Foreskin melanocyte (primary cell): ENCODE measurements at places on chromosomes 5 and 9.

GRCh38 chr5:56552612-56553268 lies 262.6 kb upstream of the MAP3K1 start:
- DNase-seq, result no peak

DNA sequence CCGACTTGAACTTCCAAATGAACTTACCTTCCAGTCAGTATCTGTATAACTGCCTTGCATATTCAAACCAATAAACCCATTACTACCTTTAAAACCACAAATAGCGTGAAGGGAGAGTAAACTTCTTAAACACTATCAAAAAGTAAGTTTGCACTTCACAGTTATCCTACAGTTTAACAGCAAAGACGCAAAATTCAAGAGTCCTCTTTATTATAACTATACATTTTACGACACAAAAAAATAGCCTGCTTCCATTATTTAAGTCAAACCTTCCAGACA lies 1.8 kb downstream of the PTBP3 start:
- DNase-seq, result peak; percentile 25

DNA sequence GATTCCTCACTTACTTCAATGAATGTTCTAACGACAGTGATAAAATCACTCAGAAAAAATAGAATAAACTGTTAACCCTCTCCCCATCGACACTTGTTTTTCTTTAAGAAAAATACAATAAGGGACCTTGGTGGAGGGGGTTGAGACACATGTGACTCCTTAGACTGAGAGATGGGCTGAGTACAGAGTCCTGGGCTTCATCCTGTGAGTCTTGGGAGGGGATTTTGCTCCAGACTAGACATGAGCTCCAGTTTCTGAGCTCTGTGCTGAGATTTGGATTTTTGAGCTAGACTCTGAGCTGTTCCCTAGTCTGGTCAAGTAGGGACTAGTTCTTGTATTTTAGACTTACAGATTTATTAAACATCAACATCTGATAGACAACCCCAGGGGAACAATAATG lies 241.5 kb upstream of the MVB12B start:
- DNase-seq, result no peak

- DNase-seq, result no peak
Observed at GRCh38 chr5:95219411-95219810, 65.5 kb downstream of the MCTP1 start.

DNA sequence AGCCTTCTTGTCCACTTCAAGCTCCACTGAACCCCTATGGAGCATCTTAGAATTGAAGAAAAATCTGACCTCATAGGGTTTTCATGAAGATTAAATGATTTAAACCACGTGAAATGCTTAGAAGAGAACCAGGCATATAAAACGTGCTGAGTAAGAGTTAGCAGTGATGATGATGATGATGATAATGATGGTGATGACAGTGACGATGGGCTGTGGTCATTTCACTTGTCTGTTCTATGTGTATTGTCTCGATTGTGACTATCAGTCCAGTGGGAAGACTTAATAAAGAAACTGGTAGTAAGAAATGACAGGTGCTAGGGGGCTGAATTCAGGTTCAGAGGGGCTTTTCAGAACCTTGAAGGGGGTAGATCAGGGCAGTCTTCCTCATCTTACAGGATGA lies 45.1 kb upstream of the CDKN2AIPNL start:
- no peak for DNase-seq

DNA sequence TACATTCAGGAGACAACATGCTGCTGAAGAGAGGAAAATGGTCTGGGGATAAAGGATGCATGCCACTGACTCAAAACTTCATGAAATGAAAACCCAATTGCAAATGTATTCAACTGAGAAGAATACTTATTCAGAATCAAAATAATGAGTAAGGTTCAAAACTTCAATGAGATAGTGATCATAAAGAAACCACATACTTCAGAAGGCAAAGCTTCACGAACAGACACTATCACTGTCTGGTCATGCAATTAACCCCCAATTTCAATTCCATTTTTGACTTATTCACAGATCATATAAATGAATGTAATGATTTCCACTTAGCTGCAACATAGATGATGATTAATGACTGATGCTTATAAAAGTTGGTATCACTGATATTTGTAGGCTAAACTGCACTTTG lies 33.0 kb upstream of the CTNNAL1 start:
- DNase-seq, result no peak

DNA sequence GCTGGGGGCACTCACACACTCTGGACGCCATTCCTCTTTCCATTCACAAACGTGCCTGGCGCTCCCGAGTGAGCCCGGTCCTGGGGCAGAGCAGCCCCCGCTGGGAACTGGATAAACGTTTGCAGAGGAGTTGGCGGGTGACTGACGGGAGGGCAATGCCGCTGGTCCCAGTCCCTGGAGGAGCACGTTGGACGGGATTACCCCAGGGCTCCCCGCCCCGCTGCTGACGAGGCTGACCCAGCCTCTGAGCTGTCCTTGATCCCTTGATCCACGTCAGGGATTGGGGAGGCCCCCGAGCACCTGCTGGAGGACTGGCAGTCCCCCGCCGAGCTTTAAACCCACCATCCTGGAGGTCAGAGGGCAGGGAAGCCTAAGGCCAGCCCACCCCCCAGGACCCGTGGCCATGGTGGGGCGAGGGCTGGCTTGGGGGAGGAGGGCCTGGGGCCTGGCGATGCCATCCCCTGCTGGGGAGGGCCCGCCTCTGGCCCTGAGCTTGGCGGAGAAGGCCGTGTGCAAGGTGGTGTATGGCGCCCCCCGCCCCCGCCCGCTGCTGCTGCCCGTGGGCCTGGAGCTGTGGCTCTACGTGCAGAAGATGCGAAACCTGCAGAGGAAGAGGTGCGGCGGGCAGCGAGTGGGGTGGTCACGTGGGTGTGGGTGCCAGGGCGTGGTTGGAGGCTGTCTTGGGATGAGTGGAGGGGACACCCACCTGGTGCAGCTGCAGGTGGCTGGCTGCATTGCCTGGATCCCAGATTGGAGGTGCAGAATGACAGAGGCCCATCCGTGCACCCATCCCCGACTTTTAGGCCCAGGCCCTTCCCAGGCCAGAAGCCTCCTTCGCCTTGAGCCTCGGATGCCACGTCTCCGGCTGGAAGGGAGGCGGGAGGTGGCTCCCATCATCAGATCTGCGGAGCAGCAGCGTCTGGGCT lies 4.5 kb downstream of the GPSM1 start:
- DNase-seq, result no peak

- DNase-seq, result no peak
Observed at GRCh38 chr5:38069360-38069759, 189.0 kb upstream of the EGFLAM start.

- DNase-seq, result peak; percentile 53
Observed at GRCh38 chr9:115604831-115605483, 487.0 kb upstream of the TNC start.

DNA sequence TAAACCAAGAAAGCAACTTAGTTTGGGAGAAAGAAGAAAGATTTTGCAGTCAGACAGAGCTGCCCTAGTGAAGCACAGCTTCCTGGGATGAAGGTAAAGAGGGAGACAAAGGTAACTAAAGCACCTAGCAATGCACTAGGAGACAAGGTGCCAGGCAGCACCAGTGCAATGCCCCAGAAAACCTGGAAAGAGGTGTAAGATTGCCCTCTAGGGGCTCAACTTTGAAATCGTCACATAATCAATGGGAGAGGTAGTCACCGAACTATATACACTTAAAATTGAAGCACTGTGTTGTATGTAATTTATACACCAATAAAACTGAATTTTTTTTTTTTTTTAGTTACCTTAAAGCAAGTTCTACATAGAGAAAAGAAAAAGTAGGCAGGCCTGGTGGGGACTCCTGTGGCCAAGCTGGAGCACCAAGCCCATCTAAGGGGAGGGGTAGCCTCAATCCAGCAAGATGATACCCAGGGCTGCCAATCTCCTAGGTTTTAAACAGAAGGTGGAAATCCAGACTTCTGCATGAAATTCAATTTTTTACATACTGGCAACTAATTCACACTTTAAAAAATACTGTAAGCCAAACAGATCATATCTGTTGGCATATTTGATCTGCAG lies 48.2 kb downstream of the CDK5RAP2 start:
- no peak for DNase-seq

DNA sequence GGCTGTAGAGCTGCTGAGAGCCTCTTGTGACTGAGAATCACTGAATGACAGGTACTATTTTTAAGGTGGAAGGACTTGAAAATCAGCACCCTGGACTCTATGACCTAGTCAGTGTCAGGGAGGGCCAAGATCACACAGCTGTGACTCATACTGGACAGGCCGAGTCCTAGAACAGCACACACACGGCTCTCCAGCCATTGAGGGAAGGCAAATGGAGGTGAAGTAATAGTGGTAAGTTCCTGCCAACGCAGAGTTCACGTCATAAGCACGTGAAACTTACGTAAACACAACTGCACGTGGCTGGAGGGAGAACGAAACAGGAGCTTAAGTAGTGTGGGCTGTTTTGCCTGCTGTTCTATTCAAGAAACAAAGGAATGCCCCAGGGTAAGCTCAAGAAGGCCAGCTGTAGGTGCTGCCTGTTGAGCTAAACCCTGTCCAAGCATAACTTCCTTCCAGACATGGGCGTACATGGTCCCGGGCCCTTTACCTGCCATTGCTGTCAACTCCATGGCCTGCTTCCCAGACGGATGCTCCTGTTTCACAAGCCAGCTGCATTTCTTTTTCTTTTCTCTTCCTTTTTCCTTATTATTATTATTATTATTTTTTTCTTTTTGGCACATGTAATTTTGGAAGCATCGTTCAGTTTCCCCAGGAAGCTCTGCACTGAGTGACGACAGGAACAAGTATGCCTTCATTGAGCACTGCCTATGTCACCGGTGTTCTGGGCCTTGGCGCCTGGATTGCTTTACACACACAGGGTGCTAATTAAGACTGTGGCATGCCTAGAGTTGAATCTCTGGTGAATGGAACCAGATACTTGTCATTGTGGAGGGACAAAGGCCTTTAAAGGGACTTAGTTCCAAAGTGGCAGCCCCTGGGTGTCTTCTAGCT lies 10.2 kb upstream of the LCP2 start:
- peak; percentile 66 for DNase-seq

- no peak for DNase-seq
Observed at GRCh38 chr9:128845186-128845931, 15.8 kb upstream of the SPOUT1 start.

- DNase-seq, result no peak
Observed at GRCh38 chr5:37604290-37604689, 225.2 kb downstream of the WDR70 start.

DNA sequence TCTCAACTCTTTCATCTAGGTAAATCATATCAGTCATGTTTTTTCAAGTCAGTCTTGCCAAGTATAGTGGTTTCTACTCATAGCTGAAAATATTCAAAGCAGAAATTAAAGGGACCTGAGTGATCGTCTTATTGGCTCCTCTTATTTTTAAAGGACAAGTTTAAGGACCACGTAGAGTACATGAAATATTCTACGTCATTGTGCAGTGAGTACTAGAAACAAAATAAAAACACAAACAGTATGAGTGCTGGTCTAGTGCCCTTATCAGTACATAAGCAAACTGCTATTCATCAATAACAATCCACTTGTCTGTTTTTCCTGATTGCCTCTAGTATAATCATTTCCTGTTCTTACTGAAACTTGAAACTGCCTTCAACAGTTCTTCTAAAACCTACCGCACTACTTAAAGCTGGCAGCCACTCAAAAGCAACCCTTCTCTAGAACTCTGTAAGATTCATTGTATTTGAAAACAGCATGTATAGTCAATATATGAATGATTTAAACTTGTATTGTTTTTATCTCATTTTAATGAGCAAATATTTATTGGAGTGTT lies 853.7 kb downstream of the TAF11L14 start:
- DNase-seq, result no peak

- no peak for DNase-seq
Observed at GRCh38 chr5:73188764-73189531, 16.0 kb downstream of the TMEM174 start.

DNA sequence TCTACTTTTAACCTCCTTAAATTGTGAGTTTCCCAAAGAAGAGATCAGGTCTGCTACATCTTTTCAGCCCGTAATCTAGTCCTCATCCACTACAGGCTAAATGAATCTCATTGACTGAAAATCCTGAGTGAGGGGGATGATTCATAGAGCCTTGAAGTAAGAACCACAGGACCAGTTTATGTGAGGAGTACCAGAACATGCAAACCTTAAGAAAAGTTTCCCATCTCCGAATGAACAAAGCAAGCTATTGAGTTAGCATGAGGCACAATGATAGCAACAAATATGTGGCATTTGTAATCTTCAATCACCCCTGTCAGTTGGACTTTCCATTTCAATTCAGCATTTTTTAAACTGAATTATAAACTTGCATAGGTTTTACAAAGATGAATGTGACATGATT lies 197.0 kb downstream of the ALDH1A1 start:
- DNase-seq, result peak; percentile 89
